ENCODE measurements at places on chromosomes 6 and 20.

DNA sequence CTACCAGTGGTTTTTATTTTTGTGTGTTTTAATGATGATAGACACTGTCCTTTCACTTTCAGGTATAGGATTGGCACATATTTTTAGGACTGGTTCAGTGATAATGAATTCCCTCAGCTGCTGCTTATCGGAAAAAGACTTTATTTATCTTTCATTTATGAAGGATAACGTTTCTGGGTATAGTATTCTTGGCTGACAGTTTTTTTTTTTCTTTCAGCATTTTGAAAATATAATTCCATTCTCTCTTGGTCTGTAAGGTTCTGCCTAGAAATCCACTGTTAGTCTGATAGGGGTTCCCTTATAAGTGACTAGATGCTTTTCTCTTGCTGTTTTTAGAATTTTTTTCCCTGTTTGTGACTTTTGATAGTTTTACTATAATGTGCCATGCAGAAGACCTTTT, 313.1 kb downstream of the TENT5A start:
- no peaks in the 10 kb centered on the region for H3K36me3 ChIP-seq
- no peaks in the 10 kb centered on the region for H3K27me3 ChIP-seq
- H3K4me1 ChIP-seq, result no peaks in the 10 kb centered on the region
- no peak overlapping the region for H3K27ac ChIP-seq

DNA sequence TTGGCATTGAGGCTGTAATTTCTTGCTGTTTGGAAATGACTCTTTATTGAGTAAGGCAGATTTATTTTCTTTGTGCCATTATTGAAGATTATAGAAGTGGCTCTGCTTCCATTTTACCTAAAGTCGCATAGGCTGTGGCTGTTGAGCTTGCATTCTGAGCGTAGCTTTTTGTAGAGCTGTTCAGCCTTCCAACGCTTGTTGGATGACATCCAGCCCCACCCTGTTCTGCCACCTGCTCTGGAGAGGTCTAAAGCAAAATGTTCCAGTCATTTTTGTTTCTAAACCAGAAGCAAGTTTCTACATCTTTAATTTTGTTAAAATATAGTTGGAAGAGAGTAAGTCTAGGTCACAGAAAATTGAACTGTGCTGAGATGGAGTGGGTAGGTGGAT, 24.4 kb downstream of the UST start:
- H3K4me1 ChIP-seq, result peaks cover 26% of the 10 kb centered on the region
- no peak overlapping the region for H3K27ac ChIP-seq
- no peak for DNase-seq
- H3K4me3 ChIP-seq, result no peak overlapping the region
- H3K36me3 ChIP-seq, result no peaks in the 10 kb centered on the region
- no peaks in the 10 kb centered on the region for H3K27me3 ChIP-seq

DNA sequence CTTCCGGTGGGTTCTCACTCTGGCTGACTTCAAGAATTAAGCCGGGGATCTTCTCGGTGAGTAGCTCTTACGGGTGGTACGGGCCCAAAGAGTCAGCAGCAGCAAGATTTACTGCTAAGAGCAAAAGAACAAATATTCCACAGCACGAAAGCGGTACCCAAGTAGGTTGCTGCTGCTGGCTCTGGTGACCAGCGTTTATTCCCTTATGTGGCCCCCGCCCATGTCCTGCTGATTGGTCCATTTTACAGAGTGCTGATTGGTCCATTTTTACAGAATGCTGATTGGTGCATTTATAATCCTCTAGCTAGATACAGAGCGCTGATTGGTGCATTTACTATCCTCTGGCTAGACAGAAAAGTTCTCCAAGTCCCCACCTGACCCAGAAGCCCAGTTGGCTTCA, 44.3 kb downstream of the FAM50B start:
- no peaks in the 10 kb centered on the region for H3K4me1 ChIP-seq
- H3K27ac ChIP-seq, result no peak overlapping the region
- peaks cover 2% of the 10 kb centered on the region for H3K27me3 ChIP-seq
- no peak for DNase-seq

DNA sequence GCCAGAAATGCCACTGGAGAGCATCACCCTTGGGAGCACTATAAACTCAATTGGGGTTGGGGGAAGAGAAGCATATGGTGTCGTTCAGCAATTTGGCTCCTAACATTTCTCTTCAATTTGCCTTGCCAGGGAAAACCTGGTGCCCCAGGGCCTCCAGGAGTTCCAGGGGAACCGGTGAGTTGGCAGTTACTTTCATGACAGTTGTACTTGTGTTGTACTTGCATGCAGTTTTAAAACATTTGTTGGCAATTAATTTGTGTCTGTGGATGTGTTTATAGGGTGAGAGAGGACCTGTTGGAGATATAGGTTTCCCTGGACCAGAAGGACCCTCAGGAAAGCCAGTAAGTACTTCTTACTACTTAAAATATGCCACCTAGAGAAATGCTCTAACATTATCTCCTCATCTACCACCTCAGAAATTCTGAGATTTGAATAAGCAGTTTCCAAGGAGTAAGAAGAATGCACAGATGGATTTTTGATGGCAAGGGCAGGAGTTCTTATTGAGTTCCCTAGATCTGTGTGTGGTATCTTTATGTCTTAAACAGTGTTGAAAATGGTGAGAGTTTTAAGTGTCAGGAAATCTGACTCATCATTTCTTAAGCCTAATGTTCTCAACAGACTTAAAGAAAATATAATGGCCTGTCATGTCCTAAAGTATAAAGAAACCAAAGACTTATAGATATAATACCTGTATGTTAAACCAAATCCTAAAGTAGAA, 122.5 kb downstream of the COL9A1 start:
- H3K4me1 ChIP-seq, result no peaks in the 10 kb centered on the region
- H3K4me3 ChIP-seq, result no peak overlapping the region
- DNase-seq, result no peak
- H3K27ac ChIP-seq, result no peak overlapping the region

- H3K27me3 ChIP-seq, result no peaks in the 10 kb centered on the region
- H3K4me1 ChIP-seq, result no peaks in the 10 kb centered on the region
- no peak overlapping the region for H3K27ac ChIP-seq
- H3K4me3 ChIP-seq, result no peak overlapping the region
- H3K36me3 ChIP-seq, result no peaks in the 10 kb centered on the region
- DNase-seq, result no peak
Observed at GRCh38 chr20:61841966-61842365, 223.7 kb downstream of the TAF4 start.

- H3K4me3 ChIP-seq, result no peak overlapping the region
- H3K27me3 ChIP-seq, result no peaks in the 10 kb centered on the region
- H3K36me3 ChIP-seq, result no peaks in the 10 kb centered on the region
- DNase-seq, result no peak
- no peak overlapping the region for H3K27ac ChIP-seq
Observed at GRCh38 chr20:60238992-60239660, 280.9 kb downstream of the CDH26 start.

- no peaks in the 10 kb centered on the region for H3K27me3 ChIP-seq
- H3K4me3 ChIP-seq, result no peak overlapping the region
- H3K36me3 ChIP-seq, result no peaks in the 10 kb centered on the region
- no peak for DNase-seq
- no peaks in the 10 kb centered on the region for H3K4me1 ChIP-seq
Observed at GRCh38 chr6:169200893-169201514, 52.6 kb downstream of the THBS2 start.
